ENCODE measurements at places on chromosomes 13 and 19. TPM values are rescaled to one million over a fixed set of nuclear protein-coding genes. Genes with fewer than 3 reads are reported as not detected.

- no peak for DNase-seq
These were observed 216.1 kb downstream of the SLITRK1 start for GRCh38 chr13:83666141-83666540.

DNA sequence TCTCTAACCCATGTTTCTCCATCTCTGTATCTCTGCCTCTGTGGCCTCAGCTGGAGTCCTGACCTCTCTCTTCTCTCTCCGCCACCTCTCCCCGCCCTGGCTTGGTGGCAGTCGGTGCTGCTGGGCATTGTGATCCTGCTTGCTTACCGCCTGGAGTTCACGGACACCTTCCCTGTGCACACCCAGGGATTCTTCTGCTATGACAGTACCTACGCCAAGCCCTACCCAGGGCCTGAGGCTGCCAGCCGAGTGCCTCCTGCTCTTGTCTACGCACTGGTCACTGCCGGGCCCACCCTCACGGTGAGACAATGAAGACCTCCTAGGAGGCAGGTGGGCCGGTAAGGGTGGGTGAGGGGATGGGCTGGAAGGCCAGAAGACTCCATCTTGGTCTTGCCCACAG is 4.2 kb downstream of the PLPPR2 start:
- DNase-seq, result no peak

- DNase-seq, result no peak
These were observed at the start of gene CCDC106 for GRCh38 chr19:55647732-55648584. CCDC106 (plus strand) TSS chr19:55648212; CDS start chr19:55649047, 835 bp downstream.

DNA sequence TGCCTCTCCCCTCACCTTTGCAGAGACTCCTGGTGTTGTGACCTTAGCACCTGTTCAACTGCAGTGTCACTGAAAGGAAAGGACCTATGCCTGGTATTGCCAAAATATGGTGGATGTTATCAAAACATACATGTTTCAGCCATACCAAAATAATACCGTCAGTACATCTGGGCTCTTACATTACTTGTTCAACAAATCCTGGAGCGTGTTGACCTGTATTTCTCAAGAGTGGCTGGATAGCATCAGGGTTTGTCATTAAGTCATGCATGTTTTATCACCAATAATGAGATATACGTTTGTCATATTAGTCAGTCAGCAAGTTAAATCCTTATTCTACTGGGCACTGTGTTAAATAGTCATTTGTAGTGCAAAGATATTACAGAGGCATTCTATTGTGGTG is 290.8 kb downstream of the SHISA2 start:
- DNase-seq, result no peak

MATK gene
- total RNA-seq, result 0.35 TPM

- DNase-seq, result no peak
These were observed 161.6 kb downstream of the RNF17 start for GRCh38 chr13:24925318-24926231.

GRCh38 chr19:44719262-44719701 is 20.3 kb downstream of the CEACAM16 start:
- DNase-seq, result no peak
